Motor neuron (in vitro differentiated cells): ENCODE measurements at places on chromosomes 5 and 9. TPM values are rescaled to one million over a fixed set of nuclear protein-coding genes. Genes with fewer than 3 reads are reported as not detected.

UIMC1 gene
- total RNA-seq: 36.2 and 50.0 TPM in 2 replicates

SH3GL2 gene
- 24.5 and 27.4 TPM in 2 replicates for total RNA-seq

NRG2 gene
- total RNA-seq: 0.22 and 0.81 TPM in 2 replicates

BARHL1 gene
- total RNA-seq: 0.56 and 0.80 TPM in 2 replicates

LCN6 gene
- total RNA-seq: not detected in 2 replicates

PDE6A gene
- total RNA-seq: 0.14 and 0.31 TPM in 2 replicates

PCDHB2 gene
- total RNA-seq: 10.3 and 12.2 TPM in 2 replicates

ARHGAP26 gene
- 10.7 and 12.9 TPM in 2 replicates for total RNA-seq

PCDHA11 gene
- not detected in 2 replicates for total RNA-seq

PIP5KL1 gene
- 1.9 and 2.8 TPM in 2 replicates for total RNA-seq

MARCHF3 gene
- total RNA-seq: 4.8 and 6.1 TPM in 2 replicates

IL31RA gene
- 0.05 and 0.25 TPM in 2 replicates for total RNA-seq

LHX3 gene
- 3.8 TPM in 2 replicates for total RNA-seq

C5orf52 gene
- 0.56 TPM in 1 of 2 replicates, not detected in the other for total RNA-seq

KIF24 gene
- 1.1 TPM in 2 replicates for total RNA-seq

CDC42SE2 gene
- 28.3 and 30.6 TPM in 2 replicates for total RNA-seq

SPATA31D4 gene
- 0.06 TPM in 1 of 2 replicates, not detected in the other for total RNA-seq

PNPLA7 gene
- total RNA-seq: 0.16 and 0.56 TPM in 2 replicates

ENTREP1 gene
- total RNA-seq: 0.38 and 0.42 TPM in 2 replicates

BTNL3 gene
- total RNA-seq: 0.15 and 0.33 TPM in 2 replicates

NDFIP1 gene
- total RNA-seq: 54.2 and 54.4 TPM in 2 replicates

ANGPTL2 gene
- 1.2 and 1.6 TPM in 2 replicates for total RNA-seq

RABL6 gene
- total RNA-seq: 29.2 and 33.8 TPM in 2 replicates

CHSY3 gene
- total RNA-seq: 6.4 and 6.8 TPM in 2 replicates

GCNT4 gene
- 0.86 and 0.87 TPM in 2 replicates for total RNA-seq

SPATA31E1 gene
- 0.15 and 0.16 TPM in 2 replicates for total RNA-seq

PTGS1 gene
- 1.7 and 2.0 TPM in 2 replicates for total RNA-seq

ADAMTS12 gene
- 42.7 and 55.2 TPM in 2 replicates for total RNA-seq
